ENCODE measurements at places on chromosomes 1 and 21.

DNA sequence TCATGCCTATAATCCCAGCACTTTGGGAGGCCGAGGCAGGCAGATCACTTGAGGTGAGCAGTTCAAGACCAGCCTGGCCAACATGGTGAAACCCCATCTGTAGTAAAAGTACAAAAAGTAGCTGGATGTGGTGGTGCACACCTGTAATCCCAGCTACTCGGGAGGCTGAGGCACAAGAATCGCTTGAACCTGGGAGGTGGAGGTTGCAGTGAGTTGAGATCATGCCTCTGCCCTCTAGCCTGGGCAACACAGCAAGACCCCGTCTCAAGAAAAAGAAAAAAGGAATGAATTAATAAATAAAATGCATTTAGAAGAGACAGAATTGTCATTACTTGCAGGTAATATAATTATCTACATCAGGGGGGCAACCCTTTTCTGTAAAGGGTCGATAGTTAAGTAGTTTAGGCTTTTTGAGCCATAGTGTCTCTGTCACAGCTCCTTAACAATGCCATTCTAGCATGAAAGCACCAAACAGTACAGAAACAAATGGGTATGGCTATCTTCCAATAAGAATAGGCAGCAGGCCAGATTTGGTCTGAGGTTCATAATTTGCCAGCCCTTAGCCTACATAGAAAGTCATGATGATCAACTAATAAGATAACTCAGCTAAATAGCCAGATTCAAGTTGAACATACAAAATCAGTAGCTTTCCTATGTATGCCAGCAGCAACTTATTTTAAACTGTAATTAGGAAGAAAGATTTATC, 56.8 kb downstream of the RPRD2 start:
- no peak for DNase-seq

DNA sequence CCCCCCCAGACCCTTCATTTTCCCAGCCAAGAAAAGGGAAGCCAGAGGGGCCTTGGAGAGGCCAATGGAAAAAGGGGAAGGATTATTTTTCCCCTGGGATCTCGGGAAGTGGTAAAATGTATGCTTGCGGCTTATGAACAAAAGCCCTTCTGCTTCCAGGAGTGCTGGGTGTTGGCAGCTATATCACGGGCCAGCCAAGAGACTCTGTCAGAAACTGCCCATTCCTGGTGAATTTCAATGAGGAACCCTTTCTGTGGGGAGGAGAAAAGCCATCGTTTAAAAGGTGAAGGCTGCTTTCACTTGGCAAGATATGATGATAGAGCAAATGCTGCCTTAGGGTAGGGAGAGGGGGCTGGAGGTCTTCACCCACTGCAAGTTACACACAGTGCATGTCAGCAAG, 69.7 kb upstream of the ZC3H12A start:
- no peak for DNase-seq

DNA sequence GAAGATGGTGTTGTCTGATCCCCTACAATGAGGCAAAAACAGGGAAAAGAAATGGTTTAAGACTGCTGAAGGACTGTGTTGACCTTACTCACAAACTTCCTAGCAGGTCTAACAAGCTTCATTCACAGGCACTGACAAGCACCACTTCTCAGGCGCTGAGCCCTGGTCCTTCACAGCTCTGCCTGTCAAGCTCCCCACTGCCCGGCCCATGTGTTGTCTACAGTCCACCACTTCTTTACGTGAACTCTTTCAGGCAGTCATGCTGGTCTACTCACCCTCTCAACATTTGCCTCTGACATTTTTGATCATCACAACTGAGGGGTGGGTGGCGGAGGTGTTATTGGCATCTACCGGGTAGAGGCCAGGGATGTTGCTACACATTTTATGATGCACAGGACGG, 40.7 kb upstream of the MYBPHL start:
- DNase-seq = no peak

- DNase-seq = no peak
These were observed 5.6 kb downstream of the OSBPL9 start for GRCh38 chr1:51622455-51622913.

GRCh38 chr1:201562659-201563405, 23.9 kb downstream of the NAV1 start:
- no peak for DNase-seq

GRCh38 chr1:25619101-25619890, 2.7 kb downstream of the MAN1C1 start:
- DNase-seq = peak; percentile 50

Measured in central memory CD4-positive, alpha-beta T cell (primary cell).